ENCODE measurements at places on chromosomes 1 and 21.
A peak's percentile ranks its signal among the peaks of the same experiment; 100 is the strongest.

- DNase-seq: no peak
Measured at GRCh38 chr1:221699577-221699976, 42.3 kb downstream of the DUSP10 start.

- DNase-seq: no peak
Measured at GRCh38 chr1:210213335-210213734, 19.3 kb upstream of the SERTAD4 start.

- DNase-seq: peak; percentile 58
Measured at GRCh38 chr1:201042779-201043461, 19.4 kb upstream of the KIF21B start.

- no peak for DNase-seq
Measured at GRCh38 chr1:34404804-34405203, 228.1 kb downstream of the C1orf94 start.

DNA sequence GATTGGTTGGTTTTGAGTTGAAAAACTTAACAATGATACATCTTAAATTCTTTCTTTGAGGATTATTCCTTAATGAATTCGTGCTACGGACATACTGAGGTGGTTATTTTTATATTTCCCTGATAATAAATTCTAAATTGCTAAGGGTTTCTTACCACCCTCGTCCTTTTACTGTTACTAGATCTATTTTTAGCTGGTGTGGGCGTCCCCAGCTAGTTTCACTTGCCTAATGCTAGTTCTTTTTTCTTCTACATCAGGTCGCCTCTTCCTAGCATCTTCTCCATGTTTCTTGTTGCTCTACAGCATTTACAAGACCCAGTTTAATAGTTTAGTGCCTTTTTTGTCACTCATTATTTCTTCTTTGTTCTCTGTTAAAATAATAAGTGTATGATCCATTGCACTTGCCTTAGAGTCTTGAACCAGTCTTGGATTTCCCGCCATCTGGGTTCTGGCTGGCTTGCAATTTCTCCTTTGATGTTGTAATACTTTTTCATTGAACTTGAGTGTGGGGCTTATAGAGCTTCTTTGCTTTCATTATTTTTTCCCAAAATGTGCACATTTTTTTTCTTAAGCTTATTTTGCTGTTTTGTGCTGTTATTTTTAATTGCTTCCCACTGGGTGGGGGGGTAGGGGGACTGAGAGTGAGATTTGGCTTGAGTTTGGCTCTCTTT, 677 bp upstream of the HSD11B1 start:
- peak; percentile 66 for DNase-seq

DNA sequence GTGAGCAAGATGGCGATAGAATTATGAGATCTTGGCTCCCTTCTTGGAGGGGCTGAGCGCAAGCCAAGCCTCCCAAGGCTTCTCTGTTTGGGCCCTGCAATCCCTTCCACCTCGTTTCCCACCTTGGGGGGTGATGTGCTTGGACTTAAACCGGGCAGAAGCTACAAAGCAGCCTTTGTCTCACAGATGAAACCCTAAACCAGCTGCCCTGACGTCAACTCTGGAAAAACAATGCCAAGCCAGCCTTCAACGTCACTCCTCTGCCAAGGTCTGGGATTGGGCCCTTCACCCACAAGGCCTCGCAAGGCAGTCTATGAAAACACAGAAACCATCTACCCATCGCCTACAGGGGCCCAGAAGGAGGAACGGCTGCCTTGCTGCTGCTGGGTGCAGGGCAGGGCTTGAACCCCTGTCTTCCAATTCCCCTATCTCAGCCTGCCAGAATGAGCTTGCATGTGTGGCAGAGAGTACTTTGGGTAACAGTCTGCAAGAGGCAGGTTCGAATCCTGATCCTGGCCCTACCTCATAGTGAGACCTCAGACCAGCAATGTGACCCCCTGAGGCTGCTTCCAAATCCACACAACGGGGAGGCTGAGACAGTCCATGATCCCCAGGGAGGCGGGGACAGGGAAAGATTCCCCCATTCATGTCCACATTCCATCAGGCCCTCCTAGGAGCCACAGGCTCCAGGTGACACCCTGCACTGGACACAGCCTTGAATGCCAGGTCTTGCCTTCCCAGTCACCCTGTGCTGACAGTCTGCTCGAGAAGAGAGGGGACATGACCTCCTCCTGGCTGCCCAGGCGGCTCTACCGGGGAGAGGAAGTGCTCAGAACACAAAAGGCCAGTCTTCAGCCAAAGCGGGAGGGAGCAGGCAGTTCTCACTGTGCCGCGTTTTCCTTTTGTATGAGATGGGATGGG, 15.0 kb downstream of the IFFO2 start:
- DNase-seq: peak; percentile 98

DNA sequence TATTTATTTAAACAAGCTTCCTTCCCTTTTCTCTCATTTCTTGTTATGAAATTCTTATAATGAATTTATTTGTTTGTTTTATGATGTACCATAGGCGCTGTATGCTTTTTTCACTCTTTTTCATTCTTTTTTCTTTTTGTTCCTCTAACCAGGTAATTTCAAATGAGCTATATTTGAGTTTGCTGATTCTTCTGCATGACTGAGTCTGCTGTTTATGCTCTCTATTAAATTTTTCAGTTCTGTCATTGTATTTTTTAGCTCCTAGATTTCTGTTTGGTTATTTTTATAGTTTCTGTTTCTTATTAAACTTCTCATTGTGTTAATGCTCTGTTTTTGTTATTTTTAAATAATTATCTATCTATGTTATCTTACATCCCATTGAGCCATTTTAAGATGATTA, 232.4 kb downstream of the LHX8 start:
- no peak for DNase-seq

DNA sequence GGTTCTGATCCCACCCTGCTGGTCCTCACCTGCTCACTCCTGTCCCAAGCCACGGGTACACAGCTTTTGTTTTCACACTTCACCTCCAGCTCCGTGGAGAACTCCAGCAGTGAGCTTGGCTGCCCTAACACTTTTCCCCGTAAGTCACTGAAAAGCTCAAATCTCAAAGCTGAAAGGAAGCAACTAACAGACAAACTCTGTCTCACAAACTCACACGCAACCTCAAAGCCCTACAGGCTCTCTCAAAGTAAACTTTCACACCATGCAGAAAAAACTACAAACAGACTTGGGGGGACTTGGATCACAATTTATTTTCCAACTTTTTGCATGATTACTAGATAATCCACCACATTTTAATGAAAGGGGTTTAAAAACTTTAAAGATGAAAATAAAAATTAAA, 88.3 kb downstream of the AK5 start:
- DNase-seq: no peak

DNA sequence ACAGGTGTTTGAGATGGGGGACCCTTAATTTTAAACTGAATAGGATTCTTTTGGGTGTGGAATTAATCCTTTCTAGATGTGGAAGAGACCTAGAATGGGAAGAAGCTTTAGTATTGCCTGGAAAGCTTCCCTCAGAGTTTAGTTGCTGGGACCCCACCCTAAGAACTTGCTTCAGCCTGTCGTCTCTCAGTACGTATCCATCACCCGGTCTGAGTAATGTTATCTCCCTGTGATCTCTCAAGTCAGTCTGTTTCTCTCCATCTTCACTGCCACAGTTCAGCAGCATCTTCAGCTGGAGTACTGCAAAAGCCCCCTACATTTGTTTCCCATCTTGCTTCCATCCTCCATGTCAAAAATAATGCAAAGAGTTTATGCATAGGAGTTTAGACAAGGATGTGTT, 28.9 kb downstream of the CNST start:
- no peak for DNase-seq

GRCh38 chr1:112888630-112889029, 67.4 kb downstream of the SLC16A1 start:
- DNase-seq: no peak

DNA sequence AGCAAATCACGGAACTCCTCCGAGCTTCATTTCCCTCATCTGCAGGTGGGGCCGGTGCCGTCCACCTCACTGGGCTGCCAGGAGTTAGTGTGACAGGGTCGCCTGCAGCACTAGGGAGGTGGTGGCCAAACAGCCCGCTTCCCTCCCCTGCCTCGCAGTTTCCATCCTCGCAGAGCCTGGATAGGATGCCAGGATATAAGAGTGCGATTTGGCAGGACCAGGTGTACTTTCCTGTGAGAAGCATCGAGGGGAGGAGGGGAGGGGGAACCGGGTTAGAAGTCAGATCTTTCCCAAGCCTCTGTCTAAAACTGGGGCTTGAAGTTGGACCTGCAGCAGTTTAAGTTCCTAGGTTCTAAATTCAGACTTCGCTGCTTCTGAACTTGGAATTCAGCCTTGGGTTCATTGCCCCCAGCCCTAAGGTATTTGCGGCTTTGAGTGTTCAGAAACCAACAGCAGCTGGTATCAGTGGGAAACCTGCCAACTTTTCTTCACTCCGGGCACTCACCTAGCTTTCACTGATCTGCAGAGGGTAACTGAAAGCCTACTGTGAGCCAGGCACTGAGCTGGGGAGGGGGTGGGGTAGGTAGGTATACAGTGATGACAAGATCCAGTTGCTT, 1.7 kb upstream of the JUN start:
- peak; percentile 63 for DNase-seq

- no peak for DNase-seq
Measured at GRCh38 chr1:19110257-19110927, 99.7 kb downstream of the UBR4 start.

- peak; percentile 58 for DNase-seq
Measured at GRCh38 chr1:164767752-164768402, 208.9 kb downstream of the PBX1 start.

DNA sequence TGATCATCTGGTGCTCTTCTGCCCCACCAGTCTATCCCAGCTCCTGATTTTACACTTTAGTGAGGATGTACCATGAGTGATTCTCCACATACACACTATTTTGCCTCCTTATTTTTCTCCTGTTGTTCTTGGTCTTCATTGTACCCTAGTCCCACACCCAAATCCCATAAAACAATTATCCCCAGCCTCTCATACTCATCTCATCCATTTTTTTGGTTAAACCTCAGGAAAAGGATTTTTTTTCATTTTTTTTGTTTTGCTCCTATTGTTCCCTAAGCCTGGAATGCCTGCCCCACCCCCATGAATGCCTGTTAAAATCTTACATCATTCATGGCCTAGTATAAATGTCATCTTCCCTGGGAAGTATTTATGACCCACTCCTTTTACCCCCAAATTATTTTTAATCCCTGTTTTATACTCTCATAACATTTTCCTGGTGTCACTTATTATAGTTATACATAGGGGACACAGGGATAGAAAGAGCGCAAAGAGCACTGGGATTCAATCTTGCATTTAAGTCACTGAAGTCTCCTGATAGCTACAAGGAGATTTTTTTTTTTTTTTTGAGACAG, 4.9 kb upstream of the LINGO4 start:
- DNase-seq: no peak

DNA sequence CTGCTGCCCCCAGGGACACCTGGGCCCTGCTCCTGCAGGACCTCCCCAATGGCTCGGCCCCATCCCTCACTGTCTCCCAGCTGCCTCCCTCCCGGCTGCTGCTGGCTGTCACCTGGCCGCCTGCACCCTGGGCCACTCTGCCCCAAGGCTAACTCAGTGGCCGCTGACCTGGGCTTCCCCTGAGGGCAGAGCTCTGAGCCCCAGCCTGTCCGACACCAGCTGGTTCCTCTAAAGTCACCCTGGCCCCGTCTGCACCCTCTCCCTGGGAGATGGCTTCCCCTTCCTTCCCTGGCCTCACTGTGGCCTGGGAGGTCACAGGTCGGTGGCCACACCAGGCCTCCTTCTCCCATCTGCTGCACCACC, 15.0 kb downstream of the ITGB2 start:
- no peak for DNase-seq

DNA sequence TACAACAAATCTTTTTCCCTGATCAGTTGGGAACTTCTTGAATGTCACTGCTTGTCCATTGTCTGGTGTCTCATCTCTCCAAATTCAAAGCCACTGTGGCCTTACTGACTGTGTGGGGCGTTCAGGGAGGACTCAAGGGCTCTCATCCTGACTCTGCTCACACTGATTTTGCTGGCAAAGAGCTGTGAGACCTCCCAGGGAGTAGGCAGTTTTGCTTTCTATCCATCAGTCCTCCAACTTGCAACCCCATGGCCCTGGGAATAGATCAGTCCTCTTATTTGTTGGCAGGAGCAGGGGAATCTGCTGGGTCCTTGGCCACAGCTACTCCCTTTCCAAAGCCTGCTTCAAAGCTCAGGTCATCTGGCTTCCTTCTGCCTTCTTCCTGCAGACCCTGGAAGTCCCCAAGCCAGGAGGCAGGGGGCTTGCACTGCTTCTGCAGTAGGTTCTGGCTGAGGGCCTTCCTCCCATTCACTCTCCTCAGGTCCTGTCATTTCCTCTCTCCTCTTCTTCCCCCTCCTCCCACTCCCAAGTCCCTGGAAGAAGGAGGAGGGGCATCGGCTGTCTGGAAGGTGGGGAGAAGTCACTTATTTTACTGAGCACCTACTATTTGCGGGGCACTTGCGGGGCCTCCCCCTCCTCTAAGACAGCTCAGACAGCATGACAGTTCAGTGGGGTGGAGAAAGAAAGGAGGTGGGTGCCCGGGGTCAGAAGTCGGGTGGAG, 876 bp upstream of the NAV1 start:
- DNase-seq: no peak

DNA sequence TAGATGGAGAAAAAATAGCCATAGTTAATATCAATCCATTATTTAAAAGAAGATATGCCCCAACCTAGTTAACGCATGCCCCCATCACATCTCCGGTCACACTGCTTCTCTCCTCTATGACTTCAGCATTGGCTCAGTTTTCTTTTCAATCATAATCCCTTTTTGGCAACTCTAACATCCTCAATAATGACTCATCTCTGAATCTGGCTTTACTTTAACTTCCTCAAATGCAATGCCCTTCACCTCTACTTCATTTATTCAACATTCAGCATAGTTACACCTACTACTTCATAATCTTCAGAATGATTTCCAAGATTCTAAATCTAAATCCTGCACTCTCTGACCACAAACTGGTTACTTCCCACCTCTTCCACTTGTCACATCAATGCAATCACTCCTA, 417.3 kb downstream of the USH2A start:
- peak; percentile 74 for DNase-seq

GRCh38 chr1:156122519-156123355, 8.2 kb downstream of the LMNA start:
- DNase-seq: peak; percentile 90

DNA sequence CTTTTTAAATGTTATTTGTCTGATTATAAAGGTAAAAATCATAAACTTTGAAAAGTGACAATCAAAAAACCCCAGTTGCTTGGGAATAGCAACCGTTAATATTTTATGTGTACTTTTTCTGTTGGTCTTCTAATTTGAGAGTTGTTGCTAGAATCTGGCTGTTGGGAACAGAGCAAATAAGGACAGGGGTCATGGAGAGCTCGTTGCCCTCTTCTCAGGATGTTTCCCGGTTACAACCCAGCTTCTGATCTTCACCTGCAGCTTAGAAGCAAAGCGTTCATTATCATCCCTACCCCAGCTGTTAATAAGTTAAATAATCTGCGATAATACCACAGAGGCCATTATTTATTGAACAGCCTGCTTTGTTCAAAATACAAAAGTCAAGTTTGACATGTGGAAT, 22.1 kb upstream of the NFASC start:
- no peak for DNase-seq
